Metanephros (tissue), 2 donors: ENCODE measurements at places on chromosomes 4 and X. TPM values are rescaled to one million over a fixed set of nuclear protein-coding genes. Genes with fewer than 3 reads are reported as not detected.

The CSAG3 gene
- not detected for total RNA-seq

The ZXDA gene
- 12.7 TPM for total RNA-seq

The ZNF157 gene
- total RNA-seq: 0.70 TPM

The PASD1 gene
- total RNA-seq: not detected

The NSG1 gene
- total RNA-seq: 1.3 TPM

The VCX3A gene
- total RNA-seq: not detected

The IL3RA gene
- total RNA-seq: 6.2 TPM

The GPRIN3 gene
- total RNA-seq: 12.6 TPM

The ADH1B gene
- 36.6 TPM for total RNA-seq
